ENCODE measurements at places on chromosomes 4 and X. TPM values are rescaled to one million over a fixed set of nuclear protein-coding genes. Genes with fewer than 3 reads are reported as not detected.

The WDR19 gene
- 30.6 TPM for total RNA-seq

The AMOT gene
- 10.7 TPM for total RNA-seq

The HMX1 gene
- not detected for total RNA-seq

The PRPS1 gene
- total RNA-seq, result 40.7 TPM

The RAB40AL gene
- total RNA-seq, result 0.09 TPM

The TMEM31 gene
- total RNA-seq, result not detected

The TMEM128 gene
- 29.9 TPM for total RNA-seq

The CCNB3 gene
- 0.63 TPM for total RNA-seq

The ZNF157 gene
- 0.43 TPM for total RNA-seq

The DUX4 gene
- total RNA-seq, result not detected
